ENCODE measurements at places on chromosomes 1 and 21.

- no peak for DNase-seq
Measured at GRCh38 chr1:243798726-243799125, 51.3 kb downstream of the AKT3 start.

DNA sequence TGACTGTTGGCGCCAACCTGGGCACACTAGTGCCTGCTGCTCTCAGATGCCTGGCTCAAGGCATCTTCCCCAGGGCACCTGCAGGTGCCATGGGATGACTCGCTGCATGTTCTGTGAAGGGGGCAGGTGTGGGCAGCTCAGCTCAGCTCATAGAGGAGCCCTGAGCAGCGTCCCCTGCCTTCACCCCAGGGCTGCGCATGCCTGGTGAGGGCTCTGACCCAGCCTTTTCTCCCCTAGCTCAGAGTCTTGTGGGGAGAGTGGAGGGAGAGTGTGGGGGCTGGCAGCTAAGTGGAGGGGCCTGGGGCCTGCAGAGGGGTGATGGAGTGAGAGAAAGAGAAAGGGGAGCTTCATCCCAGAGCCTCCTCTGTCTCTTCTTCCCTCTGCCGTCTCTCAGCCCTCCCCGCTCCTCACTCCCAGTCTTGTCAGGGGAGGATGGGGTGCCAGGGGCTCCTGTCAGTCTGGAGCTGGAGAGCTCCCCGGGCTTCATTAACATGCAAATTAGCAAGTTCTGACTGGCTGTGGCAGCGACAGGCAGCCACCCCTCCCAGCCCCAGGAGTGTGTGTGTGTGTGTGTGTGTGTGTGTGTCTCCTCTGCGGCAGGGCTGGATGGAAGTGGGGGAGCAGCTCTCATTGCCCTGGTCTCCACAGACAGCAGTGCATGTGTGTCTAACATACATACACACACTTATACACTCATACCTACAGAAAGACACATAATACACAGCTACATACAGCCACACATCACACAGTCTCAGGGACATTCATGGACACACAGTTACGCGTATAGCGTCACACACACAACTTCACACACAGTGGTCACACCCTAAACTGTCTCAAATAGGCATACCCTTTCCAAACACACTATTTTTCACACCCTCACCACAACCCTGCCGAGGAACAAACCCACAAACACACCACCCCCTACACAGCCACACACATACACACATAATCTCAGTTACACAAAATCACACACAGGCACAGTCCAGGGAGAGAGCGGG is 34.0 kb downstream of the FOXO6 start:
- DNase-seq = no peak

DNA sequence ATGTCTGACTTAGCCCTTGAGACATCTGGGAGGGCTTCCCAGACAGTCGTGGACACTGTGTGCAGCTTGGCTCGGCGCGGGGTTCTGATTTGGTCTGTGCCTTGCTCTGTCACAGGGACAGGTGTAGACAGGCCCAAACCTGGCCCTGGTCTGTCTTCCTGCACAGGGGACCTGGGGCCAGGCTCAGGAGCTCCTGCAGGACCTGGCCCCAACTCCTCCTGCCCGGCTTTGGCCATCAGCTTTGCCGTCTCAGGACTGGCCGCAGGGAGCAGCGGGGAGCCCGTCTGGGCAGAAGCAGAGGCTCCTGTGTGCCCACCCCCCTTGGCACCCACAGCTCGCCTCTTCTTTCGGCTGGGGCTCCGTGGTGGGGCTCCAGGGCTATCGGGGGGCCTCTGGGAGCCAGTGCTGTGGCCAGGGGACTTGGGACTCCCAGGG is 1.7 kb downstream of the PERM1 start:
- no peak for DNase-seq

DNA sequence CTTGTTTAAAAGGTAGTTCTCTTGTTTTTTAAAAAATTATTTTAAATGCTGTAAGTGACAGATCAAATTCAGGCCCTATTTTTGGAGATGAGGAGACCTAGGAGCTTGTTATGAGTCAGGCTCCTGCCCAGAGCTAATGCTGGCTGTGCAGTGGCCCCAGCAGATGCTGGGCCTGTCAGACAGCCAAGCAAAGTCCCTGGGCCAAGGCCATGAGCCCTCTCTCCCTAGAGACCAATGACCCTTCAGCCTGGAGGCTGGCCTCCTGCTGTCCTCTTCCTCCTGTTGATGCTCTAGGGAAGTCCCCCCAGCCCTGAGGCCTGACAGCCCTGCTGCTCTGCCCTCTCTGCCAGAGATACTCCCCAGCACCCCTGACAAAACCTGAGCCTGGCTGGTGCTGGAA is 128.1 kb upstream of the CTTNBP2NL start:
- DNase-seq = no peak

DNA sequence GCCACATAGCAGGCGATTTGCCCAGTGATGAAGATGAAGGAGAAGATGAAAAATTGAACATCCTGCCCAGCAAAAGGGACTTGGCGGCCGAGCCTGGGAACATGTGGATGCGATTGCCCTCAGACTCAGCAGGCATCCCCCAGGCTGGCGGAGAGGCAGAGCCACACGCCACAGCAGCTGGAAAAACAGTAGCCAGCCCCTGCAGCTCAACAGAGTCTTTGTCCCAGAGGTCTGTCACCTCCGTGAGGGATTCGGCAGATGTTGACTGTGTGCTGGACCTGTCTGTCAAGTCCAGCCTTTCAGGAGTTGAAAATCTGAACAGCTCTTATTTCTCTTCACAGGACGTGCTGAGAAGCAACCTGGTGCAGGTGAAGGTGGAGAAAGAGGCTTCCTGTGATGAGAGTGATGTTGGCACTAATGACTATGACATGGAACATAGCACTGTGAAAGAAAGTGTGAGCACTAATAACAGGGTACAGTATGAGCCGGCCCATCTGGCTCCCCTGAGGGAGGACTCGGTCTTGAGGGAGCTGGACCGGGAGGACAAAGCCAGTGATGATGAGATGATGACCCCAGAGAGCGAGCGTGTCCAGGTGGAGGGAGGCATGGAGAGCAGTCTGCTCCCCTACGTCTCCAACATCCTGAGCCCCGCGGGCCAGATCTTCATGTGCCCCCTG is 3.3 kb downstream of the ZBTB18 start:
- no peak for DNase-seq

DNA sequence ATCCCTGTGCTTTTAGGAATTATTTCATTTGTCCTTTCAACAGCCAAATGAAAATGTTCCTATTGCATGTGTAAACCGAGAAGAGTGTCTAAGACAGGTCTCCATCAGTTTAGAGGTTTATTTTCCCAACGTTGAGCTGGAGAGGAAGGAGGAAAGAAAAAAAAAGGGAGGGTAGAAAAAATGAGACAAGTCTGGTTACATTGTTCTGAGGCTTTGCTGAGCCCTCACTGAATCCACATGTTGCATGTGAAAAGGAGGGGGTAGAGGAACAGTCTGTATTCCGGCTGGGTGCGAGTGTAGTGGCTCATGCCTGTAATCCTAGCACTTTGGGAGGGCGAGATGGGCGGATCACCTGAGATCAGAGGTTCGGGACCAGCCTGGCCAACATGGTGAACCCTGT is 19.2 kb upstream of the PDIK1L start:
- no peak for DNase-seq

DNA sequence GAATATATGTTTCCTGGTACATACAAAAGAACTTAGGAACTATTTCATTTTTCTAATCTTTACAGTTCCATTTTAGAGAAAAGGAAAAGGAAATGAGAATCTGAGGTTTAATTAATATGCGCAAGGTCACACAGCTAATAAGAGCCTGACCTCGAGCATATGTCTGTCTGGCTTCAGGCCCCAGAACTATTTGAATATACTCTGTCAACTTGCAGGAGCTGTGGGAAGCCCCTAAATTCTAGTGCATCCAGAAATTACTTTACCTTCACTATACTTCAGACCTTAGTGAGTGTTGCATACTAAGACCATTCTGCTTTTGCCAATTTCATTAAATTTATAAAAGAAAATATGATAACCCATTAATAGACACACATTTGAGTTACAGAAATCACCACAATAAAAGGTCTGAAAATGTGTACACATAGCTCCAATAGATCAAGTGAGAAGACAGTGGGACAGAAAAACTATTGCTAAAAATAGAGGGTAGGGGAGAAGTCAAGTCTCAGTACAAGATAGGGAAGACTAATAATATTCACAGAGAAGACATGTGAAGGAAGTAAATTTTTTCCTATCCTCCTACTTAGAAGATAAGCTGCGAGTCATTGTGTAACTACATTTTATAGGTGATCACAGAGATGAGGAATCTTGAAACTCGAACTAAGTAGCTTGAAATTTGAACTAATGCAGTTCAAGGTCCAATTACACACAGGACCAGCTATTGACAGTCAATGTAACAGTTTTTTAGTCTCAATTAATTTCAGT is 3.8 kb downstream of the RGS13 start:
- DNase-seq = no peak

DNA sequence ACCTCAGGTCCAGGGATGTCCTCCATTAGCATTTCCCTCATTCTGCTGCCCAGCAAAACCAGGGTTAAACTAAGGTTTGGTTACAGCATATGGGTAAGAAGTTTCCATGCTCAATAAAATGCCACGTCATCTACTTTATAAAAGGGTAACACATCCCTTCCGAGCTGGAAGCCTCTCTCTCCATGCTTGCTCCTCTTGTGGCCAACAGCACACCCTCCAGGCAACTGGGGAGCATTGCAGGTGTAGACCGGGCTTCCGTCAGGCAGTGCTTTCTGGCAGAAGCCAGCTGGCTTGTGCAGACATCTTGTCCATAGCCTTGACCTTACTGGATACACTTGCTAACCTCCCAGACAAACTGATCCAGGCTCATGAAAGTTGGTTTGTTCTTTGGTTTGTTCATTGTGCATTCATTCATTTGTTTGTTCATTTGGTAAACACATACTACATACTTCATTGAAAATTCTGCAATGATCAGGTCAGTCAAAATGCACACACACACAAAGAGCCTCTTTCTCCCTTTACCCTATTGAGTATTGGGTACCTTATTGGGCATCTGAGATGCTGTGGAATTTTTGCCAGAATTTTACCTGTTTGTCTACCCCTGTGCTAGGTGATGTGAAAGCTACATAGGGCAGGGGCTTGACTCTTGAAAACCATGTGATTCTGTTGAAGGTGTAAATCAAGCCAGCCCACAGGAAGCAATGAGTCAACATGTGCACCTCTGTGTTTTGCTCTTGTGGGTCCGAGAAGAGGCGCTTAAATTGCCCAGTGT is 422.8 kb downstream of the CAMTA1 start:
- no peak for DNase-seq

GRCh38 chr1:64893921-64894320 is 72.4 kb downstream of the JAK1 start:
- no peak for DNase-seq

- no peak for DNase-seq
Measured at GRCh38 chr1:69534829-69535228, 32.9 kb upstream of the LRRC7 start.
